Stimulated activated CD8-positive, alpha-beta memory T cell treated with anti-CD3 and anti-CD28 coated beads, Interleukin-15, amount 100 ng/mL, for 4 hours (primary cell): ENCODE measurements at places on chromosomes 12 and 14.

GRCh38 chr14:96581026-96581425, 78.8 kb downstream of the PAPOLA start:
- no peak for DNase-seq

DNA sequence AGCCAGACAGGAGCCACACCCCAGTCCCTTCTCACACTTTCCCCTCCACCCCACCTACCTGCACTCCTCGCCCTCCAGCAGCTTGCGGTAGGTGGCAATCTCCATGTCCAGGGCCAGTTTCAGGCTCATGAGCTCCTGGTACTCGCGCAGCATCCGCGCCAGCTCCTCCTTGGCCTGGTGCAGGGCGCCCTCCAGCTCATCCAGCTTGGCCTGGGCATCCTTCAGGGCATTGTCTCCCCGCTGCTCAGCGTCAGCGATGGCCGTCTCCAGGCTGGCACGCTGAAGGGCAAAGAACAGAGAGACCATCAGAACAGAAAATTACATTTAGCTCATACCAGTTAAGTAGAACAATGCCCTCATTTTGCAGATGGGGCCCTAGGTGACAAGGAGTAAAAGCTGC, 5.5 kb downstream of the KRT74 start:
- no peak for DNase-seq

- DNase-seq = no peak
These were observed 53.1 kb upstream of the NPFF start for GRCh38 chr12:53560351-53560750.

DNA sequence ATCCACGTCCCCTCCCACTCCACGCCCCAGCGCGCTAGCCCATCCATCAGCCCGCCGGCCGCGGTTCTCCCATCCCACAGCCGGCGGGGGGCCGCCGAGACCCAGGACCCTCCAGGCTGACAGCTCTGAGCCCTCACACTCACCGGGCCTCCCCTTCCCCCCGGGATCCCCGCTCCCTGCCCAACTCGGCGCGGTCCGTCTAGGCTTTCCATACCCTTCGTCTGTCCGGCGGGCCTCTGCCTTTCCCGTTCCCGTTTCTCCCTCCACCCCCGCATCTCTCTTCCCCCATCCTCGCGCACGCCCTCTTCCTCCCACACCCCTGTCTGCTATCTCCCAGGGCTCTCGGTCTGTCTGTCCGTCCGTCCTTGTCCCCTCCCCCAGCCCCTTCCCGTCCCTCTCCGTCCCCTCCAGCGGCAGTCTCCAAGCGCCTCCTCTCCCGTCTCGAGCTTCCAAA, 726 bp downstream of the ZFHX2 start:
- DNase-seq = no peak

- no peak for DNase-seq
These were observed 33.1 kb downstream of the WSCD2 start for GRCh38 chr12:108162207-108162606.

DNA sequence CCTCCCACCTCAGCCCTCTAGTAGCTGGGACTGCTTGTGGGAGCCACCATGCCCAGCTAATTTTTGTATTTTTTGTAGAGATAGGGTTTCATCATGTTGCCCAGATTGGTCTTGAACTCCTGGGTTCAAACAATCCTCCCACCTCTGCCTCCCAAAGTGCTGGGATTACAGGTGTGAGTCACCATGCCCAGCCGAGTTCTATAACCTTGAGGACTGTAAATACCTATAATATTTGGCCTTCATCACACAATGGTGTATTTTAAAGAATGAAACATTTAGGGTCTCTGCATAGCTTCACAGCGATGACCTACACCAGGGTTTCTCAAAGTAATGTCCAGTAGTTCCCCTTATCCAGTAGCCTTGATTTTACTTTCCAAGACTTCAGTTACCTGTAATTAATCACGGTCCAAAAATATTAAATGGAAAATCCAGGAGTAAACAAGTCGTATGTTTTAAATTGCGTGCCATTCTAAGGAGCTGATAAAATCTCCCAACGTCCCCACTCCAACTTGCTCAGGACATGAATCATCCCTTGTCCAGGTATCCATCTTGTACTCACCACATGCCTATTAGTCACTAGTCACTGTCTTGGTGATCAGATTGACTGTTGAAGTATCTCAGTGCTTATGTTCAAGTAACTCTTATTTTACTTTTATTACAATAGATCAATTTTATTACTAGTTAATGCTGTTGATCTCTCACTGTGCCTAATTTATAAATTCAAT, 368.2 kb downstream of the BTG1 start:
- no peak for DNase-seq

GRCh38 chr12:70317781-70318180, 48.3 kb upstream of the KCNMB4 start:
- no peak for DNase-seq

DNA sequence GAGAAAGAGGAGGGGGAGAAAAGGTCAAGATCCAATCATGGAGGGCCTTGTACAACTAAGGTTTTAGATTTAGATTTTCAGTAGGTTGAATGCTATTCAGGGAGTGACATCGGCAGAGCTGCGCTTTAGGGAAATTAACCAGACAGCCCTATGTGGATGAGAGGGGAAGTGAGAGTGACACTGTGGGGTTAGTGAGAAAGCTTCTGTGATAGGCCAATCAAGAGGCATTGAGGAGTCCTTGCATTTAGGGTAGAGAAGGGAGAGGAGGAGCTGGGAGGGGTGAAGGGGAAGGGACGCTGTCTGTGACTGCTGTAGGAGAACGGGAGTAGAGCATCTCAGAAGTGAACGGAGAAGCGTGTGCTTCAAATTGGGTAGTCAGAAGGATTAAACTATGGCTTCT, 3.4 kb downstream of the HSD17B6 start:
- no peak for DNase-seq

DNA sequence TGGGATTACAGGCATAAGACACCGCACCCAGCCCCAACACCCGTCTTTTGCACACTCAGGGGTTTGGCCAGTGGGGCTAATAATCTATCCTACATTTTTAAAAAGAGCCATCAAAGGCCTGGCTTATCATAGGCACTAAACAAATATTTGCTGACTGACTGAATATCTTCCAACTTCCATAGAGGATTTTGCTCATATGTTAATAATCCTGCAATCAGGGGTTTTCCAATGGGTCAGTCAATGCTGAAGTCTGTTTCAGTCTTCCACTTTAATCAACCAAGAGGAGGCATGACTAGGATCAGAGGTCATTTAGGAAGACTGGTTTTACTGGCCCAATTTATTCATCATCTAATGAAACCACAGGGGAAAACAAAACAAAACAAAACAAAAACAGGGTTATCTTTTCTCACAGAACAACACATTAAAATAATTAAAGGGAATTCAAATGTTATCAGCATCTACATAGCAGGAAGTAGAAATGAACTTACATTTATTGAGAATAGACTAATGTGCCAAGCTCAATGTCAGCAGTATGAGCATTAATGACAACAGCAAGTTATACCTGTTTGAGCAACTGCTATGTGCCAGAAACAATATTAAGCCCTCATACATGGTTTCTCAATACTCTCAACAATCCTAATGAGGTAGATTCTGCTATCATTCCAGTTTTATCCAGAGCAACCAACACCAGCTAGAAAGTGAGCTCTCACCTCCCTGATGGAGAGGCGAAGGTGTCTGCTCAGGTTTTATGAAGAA, 372.2 kb downstream of the EGLN3 start:
- DNase-seq = no peak

DNA sequence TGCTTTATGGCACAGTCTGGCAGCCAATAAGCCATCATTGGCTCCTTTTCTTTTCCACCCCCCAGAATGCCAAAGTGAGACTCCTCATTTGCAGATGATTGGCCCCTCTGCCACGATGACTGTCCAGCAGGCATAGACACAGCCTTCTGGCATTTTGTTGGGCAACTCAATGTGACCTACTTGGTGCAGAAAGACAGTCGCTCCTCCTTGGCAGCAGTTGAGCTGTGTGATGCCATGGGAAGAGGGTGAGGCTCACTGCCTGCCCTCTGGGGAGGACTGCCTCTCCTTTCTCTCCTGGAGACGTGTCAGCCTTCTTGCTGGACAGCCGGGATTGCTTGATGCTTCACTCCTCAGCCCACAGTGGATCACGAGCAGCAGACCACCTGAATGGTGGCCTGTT, 264.9 kb downstream of the C12orf75 start:
- no peak for DNase-seq

DNA sequence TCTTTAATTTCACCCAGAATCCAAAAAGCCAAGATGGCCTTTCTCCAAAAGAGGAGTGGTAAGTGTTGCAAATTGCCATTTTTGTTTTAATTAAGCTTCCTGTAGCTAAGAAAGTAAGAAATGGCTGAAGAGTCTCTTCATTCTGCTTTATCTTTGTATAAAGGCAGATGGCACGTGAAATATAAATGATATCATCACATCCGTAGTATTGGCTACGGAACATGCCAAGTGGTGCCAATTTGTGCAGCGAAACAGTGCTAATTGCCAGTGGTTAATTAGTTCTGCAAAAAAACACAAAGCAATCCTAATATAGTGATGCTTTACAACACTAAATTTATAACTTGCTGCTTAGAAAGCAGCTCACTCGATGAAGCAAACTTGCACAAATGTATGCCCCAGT, 29.4 kb downstream of the PLEKHG7 start:
- no peak for DNase-seq

GRCh38 chr12:27143256-27144069, 61.1 kb upstream of the C12orf71 start:
- no peak for DNase-seq

- DNase-seq = no peak
These were observed 285.9 kb upstream of the TMPO start for GRCh38 chr12:98229540-98229924.

DNA sequence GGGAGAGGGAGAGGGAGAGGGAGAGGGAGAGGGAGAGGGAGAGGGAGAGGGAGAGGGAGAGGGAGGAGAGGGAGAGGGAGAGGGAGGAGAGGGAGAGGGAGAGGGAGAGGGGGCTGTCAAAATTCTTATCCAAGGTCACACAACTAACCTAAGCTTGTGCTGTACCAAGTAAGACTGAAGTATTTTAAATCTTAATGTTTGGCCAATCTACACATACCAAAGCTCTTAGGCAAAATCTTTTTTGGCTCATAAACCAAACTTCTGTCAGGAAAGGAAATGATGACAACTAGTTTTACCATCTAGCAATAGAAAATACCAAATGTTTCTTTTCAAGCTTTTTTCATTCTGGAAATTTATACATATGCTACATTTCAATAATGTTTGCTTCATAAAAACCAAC, 33.8 kb downstream of the CCDC38 start:
- no peak for DNase-seq

GRCh38 chr14:60722107-60722356, 2.1 kb downstream of the SIX4 start:
- DNase-seq = no peak

DNA sequence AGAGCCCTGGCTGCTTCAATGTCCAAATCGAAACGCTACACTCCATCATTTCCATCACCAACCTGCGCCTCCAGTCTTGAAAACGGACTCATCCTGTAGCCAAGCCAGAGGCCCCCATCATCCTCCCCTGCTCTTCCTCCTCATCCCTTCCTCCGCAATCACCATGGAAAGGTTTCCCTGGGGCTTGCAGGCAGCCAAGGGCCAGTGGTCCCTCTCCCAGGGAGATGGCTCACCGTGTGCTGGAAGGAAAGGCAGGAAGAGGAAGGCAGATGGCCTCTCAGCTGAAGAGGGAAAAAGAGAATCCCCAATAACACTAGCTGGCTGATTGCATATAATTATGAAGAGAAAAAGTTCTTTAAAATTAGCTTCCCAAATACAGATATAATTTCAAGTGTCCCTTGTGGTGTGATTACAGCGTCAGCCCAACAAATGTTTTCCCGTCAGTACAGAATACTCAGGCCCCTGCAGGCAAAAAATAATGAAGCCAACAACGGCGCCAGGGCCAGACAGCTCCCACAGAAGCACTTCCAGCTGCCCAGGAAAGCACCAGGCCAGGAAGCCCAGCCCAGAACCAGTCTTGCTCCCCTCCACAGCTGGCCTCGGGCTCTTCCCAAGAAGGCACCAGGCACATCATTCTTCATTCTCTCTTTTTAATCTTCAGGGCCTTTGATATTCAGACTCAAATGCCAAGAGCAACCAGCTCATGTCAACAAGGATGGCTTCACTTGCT, 24.7 kb downstream of the ITPK1 start:
- no peak for DNase-seq

DNA sequence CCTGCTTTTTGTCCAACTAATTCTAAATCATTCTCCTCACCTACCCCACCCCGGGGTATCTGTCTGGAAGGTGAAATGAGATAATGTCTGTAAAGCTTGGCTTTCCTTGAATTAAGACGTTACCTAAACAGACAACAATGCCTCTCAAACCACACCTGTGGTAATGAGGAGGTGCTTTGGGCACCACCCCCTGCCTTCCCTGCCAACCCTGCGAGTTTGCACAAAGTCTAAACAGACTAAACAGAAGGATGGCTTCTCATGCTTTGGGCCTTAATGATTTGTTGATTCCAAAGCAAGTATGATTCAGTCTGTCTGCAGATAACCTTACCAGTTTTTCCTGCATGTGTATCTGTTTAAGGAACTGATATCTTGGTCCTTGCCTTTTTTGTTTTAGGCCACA, 82.4 kb downstream of the ZFC3H1 start:
- DNase-seq = no peak

- DNase-seq = no peak
These were observed 125.7 kb upstream of the GRIP1 start for GRCh38 chr12:66804563-66804974.

GRCh38 chr12:19093218-19093617, 36.3 kb upstream of the PLEKHA5 start:
- no peak for DNase-seq

GRCh38 chr14:104567141-104567956, 12.2 kb upstream of the C14orf180 start:
- no peak for DNase-seq

DNA sequence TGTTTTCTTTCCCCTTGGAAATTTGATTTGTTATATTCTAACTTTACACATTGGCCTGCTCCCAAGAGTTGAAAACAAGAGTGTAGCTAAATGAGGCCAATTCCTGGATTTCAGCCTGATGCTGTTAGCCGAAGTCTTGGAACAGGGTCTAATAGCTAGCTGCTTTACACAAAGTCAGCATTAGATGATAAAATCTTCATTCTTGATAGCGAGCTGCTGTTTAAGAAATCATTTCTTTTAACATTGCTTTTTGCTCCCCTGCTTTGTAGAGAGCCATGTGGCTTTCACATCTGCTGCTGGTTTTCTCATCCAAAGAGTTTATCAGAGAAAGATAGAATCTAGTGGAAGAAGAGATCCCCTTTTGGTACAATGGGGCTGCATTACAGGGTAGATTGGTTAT, 22.3 kb downstream of the FBXW8 start:
- DNase-seq = no peak

GRCh38 chr12:93302331-93303229, 75.1 kb upstream of the NUDT4 start:
- no peak for DNase-seq

- no peak for DNase-seq
These were observed 42.4 kb upstream of the RAD51AP1 start for GRCh38 chr12:4496145-4496838.

DNA sequence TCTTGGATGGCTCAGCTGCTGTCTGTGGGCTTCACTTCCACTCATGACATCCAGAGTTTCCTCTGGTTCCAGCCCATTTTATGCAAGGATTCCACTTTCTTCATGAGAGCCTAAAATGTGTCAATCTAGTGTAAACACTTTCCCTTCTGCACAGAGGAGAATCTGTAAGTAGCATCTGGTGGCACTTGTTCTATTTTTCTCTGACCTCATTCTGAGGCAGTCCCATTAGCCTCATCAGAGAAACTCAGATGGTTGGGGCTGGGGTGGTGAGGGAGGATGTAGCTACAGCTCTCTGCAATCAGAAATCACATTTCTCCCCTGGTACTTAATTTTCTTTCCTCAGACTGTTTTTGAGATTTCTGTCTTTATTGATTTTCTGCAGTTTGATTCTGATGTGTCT, 81.6 kb downstream of the PRMT8 start:
- DNase-seq = no peak

- DNase-seq = no peak
These were observed 55.9 kb downstream of the DYNC1H1 start for GRCh38 chr14:102020058-102020971.
